Activated CD4-positive, alpha-beta T cell treated with anti-CD3 and anti-CD28 coated beads for 1 hour (primary cell): ENCODE measurements at places on chromosomes 12 and 14.

DNA sequence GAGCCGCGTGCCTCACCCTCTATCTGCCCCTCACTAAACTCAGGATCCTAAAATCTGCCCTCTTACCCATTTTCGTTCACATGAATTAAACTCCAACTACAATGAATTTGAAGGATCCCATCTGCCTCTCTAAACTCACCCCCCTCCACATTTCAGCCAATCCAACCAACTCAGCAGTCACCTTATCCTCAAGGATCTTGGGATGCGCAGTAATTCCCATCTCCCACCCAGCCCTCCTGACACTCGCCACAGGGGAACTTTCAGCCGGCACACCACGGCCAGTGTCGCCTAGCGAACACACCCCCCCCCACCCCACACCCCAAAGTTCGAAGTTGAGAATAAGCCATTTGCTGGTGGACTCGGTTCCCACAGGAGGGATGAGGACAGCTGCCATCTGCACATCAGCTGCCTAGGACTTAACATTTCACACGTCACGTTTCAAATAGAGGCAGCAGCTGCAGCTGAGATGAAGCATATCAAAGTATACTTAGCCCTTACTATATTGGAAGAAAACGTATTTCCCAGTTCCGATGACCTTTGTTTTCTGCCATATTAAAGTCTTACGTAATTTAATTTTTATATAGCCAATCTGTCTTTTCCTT lies 8.7 kb upstream of the SELPLG start:
- no peak for DNase-seq

- DNase-seq, result no peak
These were observed 40.5 kb upstream of the MON2 start for GRCh38 chr12:62426089-62426488.

- DNase-seq, result no peak
These were observed 201.2 kb downstream of the SEC23A start for GRCh38 chr14:38901791-38902190.

DNA sequence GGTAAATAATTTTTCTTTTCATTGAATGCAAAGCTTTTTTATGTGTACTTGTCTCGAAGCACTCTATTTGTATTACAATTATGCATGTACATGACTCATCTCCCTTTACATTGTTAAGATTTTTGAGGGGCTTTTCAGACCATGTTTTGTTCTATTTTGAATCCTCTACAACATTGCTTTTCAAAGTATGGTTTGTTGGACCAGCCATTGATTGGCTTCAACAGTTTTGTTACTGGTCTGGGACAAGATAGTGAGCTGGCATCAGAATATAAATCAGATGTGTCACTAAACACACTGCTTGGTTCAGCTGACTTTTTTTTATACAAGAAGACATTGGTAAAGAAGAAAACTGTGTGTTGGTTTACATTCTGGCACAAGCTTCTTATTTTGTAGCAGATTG lies 122.3 kb downstream of the MON2 start:
- DNase-seq, result no peak

- no peak for DNase-seq
These were observed 40.2 kb downstream of the TFCP2 start for GRCh38 chr12:51132693-51133092.

- DNase-seq, result no peak
These were observed 99.1 kb upstream of the DYNC1H1 start for GRCh38 chr14:101865288-101865687.

GRCh38 chr14:22155571-22155970 lies 433.5 kb downstream of the DAD1 start:
- no peak for DNase-seq

DNA sequence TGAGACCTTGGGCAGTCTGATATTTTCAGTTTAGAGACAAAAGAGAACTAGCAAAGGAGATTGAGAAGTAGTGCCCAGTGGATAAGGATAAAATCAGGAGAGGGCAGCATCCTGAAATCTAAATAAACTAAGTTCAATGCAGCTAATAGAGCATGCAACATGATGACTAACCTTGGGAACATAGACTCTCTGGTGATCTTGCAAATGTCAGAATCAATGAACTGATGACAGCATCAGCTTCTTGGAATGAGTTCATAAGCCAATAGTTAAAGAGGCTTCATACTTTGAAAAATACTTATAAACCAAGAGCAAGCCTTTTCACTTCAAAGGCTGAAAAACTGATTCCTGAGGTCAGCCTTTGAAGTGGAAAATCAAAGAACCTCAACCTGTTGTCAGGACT lies 8.2 kb downstream of the TAS2R19 start:
- no peak for DNase-seq

DNA sequence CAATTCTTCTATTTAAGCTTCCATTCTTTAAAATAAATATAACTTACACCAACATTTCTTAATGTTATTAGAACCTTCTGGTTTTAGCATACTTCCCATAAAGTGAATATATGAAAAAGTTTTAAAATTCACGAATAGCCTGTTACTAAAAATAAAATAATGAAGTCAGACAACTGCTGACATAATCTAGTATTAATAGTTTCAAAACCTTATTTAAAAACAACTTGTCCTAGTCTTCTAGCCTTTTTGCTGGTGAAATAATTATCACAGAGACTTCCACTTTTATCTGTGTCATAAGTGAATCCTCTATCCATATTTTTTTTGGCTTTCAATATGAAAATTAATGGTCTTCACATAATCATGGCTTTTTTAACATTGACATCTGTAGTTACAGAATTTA lies 93.8 kb upstream of the MON2 start:
- no peak for DNase-seq

DNA sequence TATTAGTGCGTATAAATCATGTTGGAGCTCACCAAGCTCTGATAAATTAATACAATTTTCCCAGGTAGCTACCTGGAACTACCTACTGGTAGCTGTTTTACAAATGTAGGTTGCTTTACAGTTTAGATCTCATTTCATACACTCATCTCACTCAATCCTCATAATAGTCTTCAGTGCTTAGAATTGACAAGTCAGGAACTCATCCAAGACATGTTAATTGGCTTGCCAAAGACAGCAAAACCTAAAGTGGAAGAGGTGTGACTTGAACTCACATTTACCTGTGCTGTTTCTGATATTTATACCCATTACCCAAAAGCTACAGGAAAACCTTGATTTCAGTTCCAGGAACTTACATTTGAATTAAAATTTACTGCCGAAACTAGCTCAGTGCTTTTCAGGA lies 296.7 kb downstream of the DIO2 start:
- DNase-seq, result no peak

GRCh38 chr14:34650786-34651584 lies 21.0 kb upstream of the SNX6 start:
- no peak for DNase-seq

DNA sequence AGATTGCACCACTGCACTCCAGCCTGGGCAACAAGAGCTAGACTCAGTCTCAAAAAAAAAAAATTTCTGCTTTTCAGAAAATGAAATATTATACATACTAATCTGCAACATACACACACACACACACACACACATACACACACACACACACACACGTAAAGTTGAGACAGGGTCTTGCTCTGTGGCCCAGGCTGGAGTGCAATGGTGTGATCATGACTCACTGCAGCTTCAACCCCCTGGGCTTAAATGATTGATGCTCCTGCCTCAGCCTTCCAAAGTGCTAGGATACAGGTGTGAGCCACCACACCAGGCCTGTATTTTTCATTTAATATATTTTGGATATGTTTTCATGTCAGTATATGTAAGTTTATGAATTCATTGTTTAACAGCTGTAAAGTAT lies 18.8 kb upstream of the WDR20 start:
- DNase-seq, result no peak

DNA sequence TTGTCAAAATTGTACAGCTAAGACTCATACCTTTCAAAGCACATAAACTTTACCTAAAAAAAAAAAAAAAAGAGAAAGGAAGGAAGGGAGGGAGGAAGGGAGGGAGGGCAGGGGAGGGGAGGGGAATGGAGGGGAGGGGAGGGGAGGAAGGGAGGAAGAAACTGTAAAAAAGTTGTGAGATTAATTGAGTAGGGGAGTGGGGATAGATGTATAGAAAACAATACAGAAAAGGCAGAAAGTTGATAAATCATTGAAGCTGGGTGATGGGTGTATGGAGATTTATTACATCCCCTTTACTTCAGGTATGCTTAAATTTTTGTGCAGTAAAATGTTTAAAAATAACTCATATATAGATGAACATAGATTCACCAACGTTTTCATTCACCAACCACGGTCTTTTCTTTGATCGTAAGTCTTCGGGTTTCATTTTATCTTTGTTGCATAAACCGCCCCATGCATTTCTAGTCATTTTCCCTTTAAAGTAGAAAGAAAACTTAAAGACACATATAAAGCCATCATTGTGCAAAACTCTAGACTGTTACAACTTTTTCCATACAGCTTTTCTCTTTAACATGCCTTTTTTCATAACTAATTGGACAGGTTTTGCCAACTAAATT lies 191.2 kb upstream of the KRR1 start:
- no peak for DNase-seq

DNA sequence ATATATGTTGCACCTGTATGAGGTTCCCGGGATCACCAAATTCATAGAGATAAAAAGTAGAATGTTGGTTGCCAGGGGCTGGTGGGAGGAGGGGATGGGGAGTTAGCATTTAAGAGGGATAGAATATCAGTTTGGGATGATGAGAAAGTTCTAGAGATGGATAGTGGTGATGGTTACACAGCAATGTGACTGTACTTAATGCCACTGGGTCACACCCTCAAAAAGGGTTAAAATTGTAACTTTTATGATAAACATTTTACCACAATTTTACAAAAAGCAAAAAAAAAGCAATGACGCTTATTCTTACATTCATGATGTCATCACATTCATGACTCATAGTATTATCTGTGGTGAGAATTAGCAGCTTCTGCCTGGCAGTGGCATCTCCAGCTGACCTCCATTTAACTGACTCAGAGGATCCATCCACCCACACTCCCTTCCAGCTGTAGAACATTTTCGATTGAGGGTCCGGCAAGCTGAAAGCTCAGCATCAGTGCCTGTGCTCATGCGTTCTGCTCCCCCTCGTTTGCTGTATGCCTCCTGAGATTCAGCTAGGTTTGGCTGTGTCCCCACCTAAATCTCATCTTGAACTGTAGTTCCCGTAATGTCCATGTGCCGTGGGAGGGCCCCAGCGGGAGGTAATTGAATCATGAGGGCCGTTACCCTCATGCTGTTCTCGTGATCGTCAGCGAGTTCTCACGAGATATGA lies 64.8 kb upstream of the TMEM260 start:
- no peak for DNase-seq

DNA sequence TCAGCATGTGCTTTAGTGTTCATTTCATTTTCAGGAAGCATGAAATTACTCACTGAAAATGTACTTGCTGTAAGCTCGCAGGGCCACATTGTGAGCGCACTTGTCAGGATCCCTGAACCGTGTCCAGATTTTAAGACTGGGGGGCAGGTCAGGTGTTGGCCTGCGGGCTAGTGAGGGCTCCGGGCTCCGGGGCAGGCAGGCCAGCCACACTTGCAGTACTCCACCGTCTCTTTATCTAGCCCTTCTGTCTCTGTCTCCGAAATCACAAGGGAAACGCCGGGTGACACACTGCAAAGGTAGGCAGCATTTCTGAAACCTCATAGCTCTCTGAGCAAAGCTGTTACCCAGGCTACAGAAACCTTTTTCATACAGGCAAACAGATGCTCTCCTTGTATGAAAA lies 98.7 kb downstream of the EML1 start:
- DNase-seq, result no peak

DNA sequence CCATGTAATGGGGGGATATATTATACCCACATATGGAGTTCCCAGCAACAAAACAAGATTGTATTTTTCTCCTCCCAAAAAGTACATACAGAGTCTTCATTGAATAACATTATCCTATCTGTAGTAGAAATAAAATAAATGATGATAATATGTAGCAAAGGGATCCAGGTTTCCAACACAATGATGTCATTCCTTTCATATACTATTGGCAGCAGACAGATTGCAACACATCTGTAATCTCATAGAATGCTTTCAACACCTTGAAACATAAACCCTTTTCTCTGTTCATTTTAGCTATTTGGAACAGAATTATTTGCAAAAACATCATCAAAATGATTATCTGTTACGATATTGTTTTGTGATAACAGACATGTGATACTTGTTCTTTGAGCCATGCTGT lies 317.6 kb downstream of the DPF3 start:
- no peak for DNase-seq

DNA sequence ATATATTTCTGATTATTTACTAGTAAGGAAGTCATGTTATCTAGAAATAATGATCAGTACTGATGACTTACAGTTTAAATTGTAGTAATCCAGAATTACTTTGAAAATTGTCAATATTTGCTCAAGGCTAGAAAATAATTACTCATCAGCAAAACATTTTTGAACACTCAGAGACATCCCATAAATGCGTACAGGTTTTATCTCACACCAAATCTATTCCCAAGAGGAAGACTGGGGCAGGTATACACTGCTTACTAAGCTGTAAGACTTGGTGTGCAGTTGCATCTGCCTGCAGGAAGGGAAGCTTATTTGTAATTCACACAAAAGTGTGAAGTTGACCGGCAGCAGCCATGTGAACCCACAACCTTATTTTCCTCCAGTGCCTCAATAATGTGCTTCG lies 146.4 kb downstream of the CCER1 start:
- DNase-seq, result no peak

DNA sequence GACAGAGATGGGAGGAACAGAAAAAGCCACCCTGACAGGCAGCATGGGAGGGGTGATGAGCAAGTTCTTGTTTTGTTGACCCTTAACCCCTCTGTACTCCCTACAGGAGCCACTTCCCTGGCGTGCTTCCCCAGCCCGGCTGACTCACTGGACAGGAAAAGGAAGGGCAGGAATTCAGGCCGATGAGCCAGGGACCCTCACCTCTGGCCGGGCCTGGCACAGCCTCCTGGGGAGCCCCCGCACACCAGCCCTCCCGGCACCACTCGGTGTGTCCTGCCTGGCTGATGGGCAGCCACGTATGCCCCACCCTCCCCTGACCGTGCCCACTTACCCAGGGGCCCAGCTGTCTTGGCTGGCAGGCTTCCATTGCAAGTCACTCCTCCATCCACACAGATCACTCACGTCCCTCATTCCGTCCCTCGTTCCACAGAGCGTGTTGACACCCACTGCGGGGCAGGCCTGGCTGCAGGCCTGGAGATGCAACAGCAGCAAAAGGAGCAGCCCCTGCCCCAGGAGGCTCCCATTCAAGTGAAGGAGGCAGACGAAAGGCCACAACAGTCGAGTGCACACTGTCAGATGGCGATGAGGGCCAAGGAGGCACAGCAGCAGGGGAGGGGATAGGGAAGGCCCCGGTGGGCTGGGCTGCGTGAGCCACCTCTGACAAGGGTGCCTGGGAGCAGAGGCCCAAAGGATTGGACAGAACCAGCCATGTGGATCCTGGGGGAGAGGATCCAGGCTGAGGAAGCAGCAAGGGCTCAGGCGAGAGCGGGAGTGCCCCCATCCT lies 19.7 kb upstream of the CD9 start:
- no peak for DNase-seq

- no peak for DNase-seq
These were observed 9.0 kb downstream of the SLC8B1 start for GRCh38 chr12:113325916-113326315.

DNA sequence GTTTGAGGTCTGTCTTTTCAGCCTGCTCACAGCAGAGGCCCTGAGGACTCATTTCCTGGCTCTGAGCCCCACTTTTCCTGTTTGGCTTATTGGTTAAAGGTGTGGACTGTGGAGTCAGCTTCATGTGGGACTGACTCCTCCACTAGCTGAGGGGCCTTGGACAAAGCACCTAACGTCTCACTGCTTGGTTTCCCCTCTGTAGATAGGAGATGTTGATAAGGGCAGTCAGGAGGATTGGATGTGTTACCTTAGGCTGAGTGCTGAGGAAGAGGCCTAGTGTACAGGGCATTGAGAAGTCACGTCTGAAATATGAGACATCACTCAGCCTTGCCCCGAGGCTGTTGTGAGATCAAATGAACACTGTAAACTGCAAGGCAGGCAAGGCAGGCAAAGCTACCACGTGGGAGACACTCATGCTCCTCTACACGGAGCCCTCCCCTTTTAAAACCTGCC lies 27.1 kb upstream of the TCL1A start:
- DNase-seq, result no peak
